ENCODE measurements at places on chromosomes 12 and 14.

- DNase-seq, result no peak
These were observed 84.9 kb upstream of the ZDHHC17 start for GRCh38 chr12:76678992-76679391.

DNA sequence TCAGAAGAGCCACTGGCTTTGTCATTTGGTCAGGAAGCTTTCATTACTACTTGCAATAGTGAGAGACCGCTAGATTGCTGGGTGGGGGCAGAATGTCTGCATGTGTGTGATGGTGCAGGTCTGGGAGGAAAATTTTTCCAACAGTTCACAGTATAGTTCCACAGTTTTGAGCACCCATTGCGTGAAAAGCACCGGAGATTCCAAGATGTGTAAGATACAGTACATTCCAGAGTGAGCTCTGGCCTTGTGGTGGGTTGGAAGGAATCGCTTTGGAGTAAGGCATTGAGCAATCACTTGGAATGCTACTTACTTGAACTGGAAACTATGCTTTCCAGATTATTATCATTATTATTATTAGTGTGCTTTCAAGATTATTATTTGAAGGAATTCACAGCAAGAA, 47.6 kb upstream of the FRMD6 start:
- DNase-seq, result no peak

DNA sequence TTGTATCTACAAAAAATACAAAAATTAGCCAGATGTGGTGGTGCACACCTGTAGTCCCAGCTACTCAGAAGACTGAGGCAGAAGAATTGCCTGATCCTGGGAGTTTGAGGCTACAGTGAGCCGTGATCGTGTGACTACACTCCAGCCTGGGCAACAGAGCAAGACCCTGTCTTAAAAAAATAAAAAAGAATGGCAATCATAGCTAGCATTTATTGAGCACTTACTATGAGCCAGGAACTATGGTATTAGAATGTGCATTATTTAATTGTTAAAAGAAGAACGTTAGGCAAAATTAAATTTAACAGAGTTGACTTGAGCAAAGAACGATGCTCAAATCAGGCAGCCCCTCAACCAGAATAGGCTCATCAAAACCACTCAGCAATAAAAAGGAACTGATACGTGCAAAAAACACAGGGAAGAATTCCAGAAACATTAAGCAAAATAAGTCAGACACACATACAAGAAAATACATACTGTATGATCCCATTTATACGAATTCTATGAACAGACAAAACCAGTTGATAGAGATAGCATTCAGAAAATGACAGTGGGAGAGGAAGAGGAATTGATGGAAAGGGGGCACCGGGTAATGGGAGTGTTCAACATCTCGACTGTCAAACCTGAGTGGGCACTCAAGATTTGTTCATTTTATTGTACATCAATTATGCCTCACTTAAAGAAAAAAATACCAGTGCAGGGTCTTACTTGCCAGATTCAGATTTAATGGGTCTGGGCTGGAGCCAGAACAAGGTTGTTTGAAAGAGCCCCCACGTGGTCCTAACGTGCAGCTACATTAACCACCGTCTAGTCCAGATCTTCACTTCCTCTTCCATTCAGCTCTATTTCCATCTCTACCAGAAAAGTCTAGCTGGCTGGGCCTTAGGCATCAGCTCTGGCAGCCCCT, 8.0 kb downstream of the SCNN1A start:
- DNase-seq, result no peak

DNA sequence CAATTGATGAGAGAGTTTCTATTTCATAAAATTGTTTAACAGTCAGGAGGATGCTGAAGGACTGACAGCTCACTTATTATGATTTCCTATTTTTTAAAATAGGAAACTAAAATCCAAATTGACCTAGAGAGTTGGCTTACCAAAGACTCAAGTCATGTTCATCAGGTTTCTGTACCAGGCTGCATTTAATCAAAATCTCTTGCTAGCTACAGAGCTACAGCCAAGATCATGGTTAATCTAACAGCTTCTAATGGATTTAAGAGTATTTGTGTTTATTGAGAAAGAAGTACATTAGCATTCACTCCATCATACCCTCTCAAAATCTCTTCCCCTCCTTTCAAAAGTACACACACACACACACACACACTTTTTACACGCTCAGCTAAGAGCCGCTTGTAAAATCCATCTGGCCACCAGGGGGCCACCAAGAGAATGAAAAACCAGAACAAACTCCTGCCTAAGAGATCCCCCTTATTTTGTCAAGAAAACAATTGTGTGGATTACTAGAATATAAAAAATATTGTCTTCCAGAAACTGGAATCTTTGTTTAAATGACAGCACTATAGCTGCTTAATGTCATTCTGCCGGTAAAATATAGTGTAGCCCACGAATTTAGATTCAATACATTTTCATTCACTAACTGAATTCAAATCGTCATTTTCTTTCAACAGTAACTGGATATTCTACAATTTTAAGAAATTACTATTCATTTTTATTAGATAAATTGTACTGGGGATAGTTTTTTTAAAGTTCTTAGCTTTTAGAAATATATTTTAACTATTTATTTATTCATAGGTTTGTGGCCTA, 334.0 kb downstream of the BTG1 start:
- peak; percentile 70 for DNase-seq

- DNase-seq, result no peak
These were observed 214.2 kb downstream of the CACNA1C start for GRCh38 chr12:2266666-2267620.

DNA sequence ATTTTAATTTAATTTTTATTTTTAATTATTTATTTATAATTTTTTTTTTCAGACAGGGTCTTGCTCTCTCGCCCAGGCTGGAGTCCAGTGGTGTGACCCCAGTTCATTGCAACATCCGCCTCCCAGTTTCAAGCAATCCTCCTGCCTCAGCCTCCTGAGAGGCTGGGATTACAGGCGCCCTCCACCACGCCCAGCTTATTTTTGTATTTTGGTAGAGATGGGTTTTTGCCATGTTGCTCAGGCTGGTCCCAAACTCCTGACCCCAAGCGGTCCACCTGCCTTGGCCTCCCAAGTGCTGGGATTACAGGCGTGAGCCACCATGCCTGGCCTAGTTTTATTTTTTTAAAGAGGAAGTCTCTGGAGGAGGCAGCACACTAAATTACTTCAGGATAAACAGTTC, 13.7 kb upstream of the PEBP1 start:
- DNase-seq, result no peak

GRCh38 chr12:63152321-63152700, 1.3 kb upstream of the AVPR1A start:
- DNase-seq, result no peak

GRCh38 chr12:27573972-27574371, 50.0 kb downstream of the PPFIBP1 start:
- no peak for DNase-seq

DNA sequence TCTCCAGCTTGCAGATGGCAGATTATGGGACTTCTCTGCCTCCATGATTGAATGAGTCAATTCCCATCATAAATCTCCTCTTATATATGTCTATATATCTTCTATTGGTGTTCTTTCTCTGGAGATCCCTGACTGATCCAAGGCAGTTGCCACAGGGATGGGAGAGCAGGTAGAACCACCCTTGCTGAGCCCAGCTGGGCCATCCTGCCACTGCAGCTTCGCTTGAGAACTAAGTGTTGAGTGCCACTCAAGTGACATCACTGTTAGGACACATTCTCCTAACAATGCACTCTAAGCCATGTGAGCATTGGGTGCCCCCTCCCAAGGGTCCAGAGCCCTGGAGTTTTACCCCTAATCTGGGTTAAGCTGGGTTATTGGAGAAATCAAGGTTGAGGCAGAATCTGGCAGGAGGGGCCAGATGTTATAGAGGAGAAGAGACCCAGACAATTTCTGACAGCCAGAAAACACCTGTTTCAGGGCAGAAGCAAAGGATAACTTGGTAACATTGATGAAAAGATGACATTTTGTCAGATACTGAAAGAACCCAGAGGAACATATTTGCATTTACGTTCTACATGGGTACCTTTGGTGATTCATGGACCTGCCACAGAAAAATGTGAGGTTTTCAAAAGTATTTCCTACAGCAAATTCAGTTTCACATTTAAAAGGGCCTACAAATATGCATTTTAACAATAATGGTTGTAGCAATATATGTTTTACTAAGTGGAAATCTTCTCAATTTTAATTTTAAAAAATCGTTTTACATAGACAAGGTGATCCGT, 57.2 kb upstream of the MAX start:
- no peak for DNase-seq

DNA sequence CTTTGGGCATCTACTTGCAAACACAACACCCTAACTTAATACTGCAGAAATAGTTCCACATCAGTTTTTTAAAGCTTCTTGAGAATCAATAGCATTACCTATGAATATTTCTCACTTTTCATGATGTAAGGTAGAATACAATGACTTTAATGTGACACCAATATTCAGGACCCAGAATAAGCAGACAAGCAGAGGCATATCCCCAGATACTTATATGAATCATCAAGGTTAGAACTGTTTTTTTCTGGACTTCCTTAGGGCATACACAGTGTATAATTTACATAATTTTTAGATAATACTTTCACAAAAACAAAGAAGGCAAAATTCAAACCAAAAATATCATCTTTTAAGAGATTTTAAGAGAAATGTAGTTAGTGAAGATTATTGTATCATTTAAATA, 885.8 kb downstream of the FSCB start:
- DNase-seq, result no peak

DNA sequence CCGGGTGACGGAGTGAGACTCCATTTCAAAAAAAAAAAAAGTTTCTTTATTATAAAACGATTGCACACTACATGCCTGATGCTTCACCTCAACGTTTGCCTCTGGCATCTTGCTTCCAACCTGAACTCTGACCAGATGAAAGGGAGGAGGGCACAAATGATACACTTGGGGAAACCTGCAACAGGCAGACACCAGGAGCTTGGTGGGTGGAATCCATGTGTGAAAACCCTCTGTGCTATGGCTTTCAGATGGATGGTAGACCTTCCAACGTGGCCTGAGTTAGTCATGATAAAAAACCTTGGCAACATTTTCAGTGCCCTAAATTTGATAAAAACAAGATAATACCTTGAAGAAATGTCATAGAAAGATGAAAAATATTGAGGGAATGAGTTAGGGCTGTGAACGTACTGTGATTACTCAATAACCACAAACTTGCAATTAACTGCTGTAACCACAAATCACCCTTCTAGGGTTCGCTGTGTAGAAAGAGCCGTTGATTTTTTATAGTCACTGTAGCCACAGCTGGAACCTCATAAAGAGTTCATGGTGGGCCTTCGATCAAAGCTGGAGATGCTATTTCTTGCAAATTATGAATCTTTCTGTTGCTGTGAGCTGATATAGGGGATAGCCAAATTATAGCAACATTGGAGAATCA, 26.1 kb upstream of the GZMB start:
- DNase-seq, result no peak

GRCh38 chr12:92732216-92732615, 29.4 kb downstream of the PLEKHG7 start:
- DNase-seq, result no peak

DNA sequence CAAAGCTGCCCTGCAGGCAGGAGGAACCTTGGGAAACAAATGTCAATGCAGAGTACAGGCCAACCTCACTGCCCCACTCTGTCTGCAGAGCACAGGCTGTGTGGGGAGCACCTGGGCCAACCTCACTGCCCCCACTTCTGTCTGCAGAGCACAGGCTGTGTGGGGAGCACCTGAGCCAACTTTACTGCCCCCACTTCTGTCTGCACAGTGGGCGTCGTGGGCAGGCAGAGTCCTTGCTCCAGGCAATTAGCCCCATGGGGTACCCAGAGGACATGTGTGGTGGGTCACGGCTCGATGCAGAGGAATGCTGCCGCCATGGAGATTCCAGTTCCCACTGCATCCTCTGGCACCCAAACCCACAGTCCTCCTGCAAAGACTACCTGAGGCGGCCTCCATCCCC, 26.2 kb downstream of the BRF1 start:
- no peak for DNase-seq

- DNase-seq, result no peak
These were observed 441 bp downstream of the E2F7 start for GRCh38 chr12:77064896-77065360.

- DNase-seq, result no peak
These were observed 4.7 kb upstream of the IPO8 start for GRCh38 chr12:30700216-30700900.

DNA sequence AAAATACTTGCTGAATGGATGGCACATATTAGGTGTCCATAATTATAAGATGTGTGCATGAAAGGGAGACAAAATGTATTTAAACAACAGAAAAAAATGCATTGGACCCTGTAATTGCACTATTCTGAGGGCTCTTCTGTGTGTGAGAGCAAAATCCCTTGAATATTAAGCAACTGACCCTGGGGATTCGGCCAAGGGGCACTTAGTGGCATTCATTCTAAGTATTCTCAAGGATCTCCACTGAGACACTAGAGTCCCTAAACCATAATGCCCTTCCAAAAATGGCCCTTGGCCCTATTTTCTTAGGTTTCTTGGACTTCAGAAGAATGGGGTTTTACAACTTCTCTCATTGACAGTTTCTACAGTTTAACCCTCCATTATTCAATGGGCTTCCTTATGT, 388.6 kb downstream of the GLT1D1 start:
- DNase-seq, result no peak

DNA sequence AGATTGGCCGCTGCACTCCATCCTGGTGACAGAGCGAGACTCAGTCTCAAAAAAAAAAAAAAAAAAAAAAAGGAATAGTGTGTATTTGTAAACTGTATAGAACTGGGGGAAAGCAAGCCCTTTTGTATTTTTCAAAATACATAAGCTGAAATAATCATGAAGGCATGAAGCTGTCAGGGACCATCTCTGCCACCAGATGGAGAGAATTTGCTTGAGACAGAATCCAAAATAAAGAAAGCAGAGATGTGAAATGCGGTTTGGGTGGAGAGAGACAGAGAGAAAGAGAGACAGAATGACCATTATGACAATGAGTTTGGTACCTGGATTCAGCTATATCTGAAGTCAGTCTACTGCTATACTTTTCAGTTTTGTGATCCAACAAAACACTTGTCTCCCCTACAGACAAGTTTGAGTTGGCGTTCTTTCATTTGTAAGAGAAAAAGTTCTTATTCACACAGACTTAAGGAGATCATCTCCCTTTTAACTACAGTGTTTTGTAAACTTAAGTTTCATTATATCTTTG, 155.7 kb upstream of the LRIG3 start:
- DNase-seq, result no peak

- DNase-seq, result no peak
These were observed 129.5 kb downstream of the KIF26A start for GRCh38 chr14:104267895-104268294.

DNA sequence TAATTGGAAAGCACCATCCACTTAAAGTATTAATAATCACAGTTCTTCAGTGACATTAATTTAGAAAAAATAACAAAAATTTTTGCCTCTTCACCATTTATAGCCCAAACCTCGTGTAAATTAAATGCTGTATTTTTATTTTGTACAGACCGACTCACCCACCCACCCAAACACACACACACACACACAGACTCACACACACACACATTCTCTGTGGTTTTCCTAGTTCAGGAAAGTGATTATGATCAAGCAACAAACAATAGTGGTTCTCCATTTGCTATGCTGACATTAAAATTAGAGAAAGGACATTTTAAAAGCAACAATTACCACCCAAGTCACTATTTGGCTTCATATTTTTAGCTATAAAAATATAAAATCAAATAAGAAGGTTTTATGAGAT, 112.5 kb upstream of the FLRT2 start:
- no peak for DNase-seq

DNA sequence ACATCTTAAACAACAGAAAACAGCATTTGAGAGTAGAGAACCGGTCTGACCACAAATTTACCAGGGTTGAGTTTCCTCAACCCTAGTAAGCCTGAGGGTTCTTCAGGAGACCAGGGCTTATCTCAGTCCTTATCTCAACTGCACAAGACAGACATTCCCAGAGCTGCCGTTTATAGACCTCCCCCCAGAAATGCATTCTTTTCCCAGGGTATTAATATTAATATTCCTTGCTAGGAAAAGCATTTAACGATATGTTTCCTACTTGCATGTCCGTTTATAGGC, 12.3 kb downstream of the TMEM117 start:
- DNase-seq, result no peak

Measured in stimulated activated CD4-positive, alpha-beta T cell treated with anti-CD3 and anti-CD28 coated beads, Interleukin-15, amount 100 ng/mL, for 1 hour (primary cell).